ENCODE measurements at places on chromosomes 6 and 20.

DNA sequence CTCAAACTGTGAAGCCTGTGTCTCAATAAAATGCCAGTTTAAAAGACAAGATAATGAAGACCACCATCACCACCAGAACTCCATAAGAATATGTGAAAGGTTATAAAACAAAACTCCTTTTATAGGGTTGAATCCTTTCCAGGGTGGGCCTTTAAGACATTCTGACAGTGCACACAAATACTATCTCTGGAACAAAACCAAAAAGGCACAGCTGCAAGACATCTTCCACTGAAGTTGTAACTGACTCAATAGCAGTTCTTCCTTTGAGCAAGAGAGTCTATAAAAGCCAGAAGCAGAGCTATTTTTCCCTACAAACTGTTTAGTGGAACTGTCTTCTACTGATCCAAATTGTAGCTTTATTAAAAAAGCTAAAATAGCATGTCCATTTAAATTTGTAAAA lies 81.6 kb downstream of the EPB41L2 start:
- no peak for DNase-seq

- DNase-seq: no peak
Measured at GRCh38 chr6:13725570-13725969, 13.9 kb upstream of the RANBP9 start.

DNA sequence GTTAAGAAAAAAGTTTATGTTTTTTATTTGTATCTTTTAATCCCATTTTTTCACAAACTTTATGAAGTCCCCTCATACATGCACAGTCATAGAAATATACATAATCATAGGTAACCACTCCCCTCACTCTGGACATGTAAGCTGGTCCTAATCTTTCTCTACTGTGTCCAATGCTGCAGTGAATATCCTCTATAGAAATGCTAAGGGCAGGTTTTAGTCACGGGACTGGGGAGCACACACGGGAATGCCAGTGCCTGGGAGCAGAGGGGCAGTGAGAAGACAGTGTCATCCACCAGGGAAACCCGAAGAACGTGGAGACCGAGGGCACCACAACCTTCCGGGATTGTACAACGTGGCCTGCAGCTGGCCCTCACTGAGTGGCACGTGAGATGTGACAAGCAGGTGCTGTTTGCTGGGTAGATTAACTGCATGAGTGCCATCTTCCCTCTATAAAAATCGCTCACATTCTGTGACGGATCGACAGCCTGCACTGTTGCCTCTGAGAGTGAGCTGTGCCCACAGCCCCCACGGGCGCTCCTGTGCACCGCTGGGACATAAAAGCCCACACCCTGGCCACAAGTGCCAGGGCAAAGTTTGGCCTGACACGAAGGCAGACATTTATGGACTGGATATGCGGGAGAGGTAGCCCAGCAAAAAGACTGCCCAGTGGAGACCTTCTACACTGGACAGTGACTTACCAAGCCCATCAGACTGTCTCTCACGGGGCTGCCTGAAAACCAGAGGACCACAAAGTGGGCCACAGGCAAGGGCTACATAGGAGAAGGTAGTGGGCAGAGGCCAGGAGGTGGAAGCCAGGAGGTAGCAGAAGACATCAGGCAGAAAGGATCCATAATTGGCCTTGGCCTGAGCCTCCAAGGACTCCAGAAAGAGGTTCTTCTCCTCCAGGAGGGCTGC lies 63.2 kb downstream of the FGD2 start:
- no peak for DNase-seq

DNA sequence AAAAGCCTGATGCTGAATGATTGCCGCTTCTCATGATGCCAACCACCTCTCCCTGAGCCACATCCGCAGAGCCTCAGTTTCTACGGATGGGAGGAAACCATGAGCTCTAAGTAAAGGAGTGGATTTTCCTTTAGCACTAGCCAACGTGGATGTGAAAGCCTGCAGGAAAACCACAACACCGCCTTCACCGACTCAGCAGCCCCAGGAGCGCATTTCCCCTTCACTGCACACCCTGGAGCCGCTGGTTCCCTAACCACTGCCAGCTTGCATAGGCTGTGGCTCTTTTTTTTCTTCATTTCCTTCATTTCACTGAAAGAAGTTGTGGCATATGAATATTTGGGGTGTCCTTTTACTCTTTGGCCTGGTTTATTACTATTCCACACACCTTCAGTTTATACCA lies 50.5 kb upstream of the SSTR4 start:
- DNase-seq: no peak

DNA sequence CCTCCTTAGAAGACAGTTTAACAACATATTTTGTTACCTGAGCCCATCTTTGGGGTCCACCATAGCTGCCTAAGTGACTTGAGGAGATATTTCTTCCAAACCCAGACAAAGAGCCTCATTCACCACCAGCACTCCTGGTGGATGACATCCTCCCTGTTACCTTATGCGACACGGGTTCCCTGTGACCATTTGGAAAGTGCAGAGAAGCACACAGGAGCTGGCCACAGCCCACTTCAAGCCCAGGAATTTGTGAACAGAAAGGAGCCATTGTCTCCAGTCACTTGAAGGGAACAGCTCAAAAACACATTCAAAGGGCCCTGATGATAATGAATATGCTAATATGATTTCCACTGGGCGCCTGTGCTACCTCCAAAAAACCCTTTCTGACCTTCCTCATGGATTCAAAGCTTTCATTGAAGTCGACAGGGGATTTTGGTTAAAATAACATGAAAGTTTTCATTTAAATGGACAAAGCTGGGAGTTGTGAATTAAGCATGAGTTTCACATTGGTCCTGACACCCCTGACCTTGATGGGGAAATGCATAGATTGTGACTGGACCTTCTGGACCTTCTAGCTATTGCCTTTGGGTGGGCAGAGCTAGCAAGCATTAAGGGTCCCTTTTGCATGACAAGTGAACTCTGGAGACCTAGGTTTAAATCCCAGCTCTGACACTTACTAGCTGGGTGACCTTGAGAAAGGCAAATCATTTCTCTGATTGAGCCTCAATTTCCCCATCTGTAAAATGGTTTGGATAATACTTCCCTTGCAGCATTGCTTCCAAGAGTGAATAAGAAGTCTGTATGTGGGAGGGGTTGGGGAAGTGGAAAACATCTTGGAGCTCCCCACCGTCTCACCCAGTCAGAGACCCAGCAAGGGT lies 83.3 kb upstream of the SIRPA start:
- no peak for DNase-seq

- no peak for DNase-seq
Measured at GRCh38 chr6:35487658-35488516, 9.0 kb downstream of the TEAD3 start.

DNA sequence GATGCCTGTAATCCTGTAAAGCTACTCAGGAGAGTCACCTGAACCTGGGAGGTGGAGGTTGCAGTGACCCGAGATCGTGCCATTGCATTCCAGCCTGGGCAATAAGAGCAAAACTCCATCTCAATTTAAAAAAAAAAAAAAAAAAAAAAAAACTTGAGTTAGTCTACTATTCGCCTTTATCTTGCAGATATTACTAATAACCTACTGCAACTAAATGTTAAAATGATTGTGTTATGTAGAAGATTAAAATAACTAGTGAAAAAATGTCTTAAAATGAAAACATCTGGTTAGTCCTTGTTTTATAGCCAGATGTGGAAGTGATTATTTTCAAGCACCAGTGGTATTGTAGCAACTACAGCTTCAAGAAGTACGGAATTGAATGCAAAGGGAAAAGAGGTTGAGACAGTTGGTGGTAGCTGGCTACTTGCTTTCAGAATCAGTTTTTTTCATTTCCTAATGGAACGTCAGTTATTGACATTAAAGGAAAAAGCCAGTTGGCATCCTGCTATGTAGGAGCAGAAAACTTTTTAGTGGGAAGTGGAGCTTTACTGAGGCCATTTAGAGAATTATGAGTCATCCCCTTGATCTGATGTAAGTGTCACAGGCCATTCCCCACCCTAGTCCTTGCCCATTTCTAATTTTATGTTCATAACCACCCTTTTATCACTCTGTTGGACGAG lies 43.8 kb upstream of the DYNLRB1 start:
- DNase-seq: no peak

GRCh38 chr20:48716086-48716485 lies 111.7 kb downstream of the PREX1 start:
- peak; percentile 19 for DNase-seq

GRCh38 chr6:31546958-31547726 lies at the start of gene NFKBIL1:
TSS of gene NFKBIL1 (plus strand) at chr6:31547608. CDS start at chr6:31547695, 87 bp downstream.
- DNase-seq: peak; percentile 90

GRCh38 chr6:151142676-151143075 lies 97.1 kb upstream of the AKAP12 start:
- DNase-seq: no peak

- DNase-seq: no peak
Measured at GRCh38 chr6:38185244-38185643, 365.7 kb downstream of the ZFAND3 start.
